ENCODE measurements at places on chromosomes 12 and 14. TPM values are rescaled to one million over a fixed set of nuclear protein-coding genes. Genes with fewer than 3 reads are reported as not detected.

DNA sequence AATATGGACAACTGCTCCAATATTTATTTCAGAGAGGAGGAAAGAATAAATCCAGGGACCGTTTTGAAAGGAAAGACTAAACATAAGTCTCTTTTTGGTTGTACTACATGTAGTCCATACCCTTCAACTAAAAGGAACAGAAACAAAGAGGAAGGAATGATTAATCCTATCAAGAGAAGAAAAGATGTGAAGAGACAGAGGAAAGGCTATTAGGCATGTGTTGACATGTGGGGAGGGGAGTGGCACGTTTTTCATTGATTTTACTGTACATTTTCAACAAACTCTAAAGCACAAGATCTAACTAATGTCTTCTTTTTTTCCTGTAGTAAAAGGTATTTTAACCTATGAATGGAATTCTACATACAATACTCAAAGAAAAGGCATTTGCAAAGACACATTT is 85.6 kb downstream of the NAV3 start:
- H3K4me1 ChIP-seq = no peaks in the 10 kb centered on the region
- no peak overlapping the region for H3K27ac ChIP-seq
- H3K4me3 ChIP-seq = no peak overlapping the region
- no peak for DNase-seq
- H3K36me3 ChIP-seq = no peaks in the 10 kb centered on the region

- peaks cover 11% of the 10 kb centered on the region for H3K4me1 ChIP-seq
- peak; percentile 22 for DNase-seq
- no peak overlapping the region for H3K27ac ChIP-seq
- no peak overlapping the region for H3K4me3 ChIP-seq
Observed at GRCh38 chr12:45170456-45171042, 45.3 kb upstream of the ANO6 start.

- H3K4me1 ChIP-seq = no peaks in the 10 kb centered on the region
- no peak overlapping the region for H3K27ac ChIP-seq
- peaks cover 11% of the 10 kb centered on the region for H3K36me3 ChIP-seq
- H3K4me3 ChIP-seq = no peak overlapping the region
Observed at GRCh38 chr12:111699962-111700361, 14.1 kb downstream of the ACAD10 start.

DNA sequence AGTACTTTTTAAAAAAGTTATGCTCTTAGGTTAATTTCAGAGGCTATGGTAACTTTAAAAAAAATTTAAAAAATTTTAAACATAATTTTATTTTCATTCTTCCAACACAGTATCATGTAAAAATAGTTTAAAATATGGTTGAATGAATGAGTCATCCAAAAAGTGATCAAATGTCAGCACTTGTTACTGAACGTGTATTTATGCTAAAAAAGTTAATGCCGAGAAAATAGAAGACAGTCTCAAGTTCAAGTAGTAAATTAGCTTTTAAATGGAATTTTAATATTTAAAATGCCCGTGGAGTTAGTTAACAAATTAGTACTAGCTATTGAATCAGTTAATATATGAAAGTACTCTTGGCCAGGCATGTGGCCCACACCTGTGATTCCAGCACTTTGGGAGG is 4.8 kb downstream of the AEBP2 start:
- H3K27ac ChIP-seq = no peak overlapping the region
- DNase-seq = no peak
- H3K36me3 ChIP-seq = no peaks in the 10 kb centered on the region
- peak overlapping the region; percentile 38 for H3K4me3 ChIP-seq
- H3K4me1 ChIP-seq = peaks cover 51% of the 10 kb centered on the region

DNA sequence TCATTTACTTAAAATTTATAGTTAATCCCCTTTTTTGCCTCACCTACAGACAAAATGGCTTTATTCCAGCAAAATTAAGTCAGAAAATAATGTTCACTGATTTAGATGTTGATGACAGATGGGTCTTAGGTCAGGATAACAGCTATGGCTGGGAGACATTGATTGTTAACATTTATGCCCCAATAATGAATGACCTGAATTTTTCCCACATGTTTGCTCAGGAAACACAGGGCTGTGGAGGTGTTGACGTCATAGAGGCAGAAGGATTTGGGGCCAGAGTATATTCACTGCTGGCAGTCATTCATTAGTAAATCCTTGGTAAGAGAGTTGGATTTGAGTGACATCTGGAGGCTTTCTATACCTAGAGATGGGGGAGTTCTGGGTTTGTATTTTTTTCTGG is 121.3 kb downstream of the PDE3A start:
- no peak for DNase-seq
- H3K4me1 ChIP-seq = peaks cover 79% of the 10 kb centered on the region
- H3K27me3 ChIP-seq = no peaks in the 10 kb centered on the region

DNA sequence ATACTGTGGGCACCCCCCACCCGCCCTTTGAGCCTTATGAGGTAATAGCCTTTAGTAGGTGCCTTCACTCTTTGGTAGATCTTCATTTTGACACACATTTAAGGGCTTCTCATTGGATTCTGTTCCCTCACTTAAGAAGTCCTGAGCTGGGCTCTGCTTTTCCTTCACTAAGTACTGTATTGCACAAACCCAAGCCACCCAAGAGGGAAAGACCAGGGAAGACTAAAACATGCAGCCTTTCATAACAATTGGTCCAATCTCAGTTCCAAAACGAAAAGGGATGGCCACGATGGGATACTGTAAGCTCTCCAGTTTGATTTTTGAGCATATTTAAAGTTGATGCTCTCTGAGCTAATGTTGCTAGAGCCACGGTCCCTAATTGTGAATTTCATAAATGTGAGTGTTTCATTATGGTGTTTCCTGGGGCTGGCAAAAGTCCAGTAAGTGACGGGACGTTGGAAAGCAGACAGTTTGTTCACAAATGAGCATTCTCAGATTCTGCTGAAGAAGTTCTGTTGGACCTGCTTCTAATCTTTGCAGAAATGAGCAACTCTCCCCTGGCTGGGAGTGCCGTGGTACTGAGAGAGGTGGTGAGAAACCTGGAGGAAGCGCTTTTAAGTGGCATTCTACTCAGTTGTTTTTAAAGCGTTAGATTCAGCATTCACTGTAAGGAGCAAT is 9.4 kb downstream of the SSPN start:
- H3K27me3 ChIP-seq = no peaks in the 10 kb centered on the region
- peak; percentile 7 for DNase-seq
- peak overlapping the region; percentile 35 for H3K4me3 ChIP-seq

DNA sequence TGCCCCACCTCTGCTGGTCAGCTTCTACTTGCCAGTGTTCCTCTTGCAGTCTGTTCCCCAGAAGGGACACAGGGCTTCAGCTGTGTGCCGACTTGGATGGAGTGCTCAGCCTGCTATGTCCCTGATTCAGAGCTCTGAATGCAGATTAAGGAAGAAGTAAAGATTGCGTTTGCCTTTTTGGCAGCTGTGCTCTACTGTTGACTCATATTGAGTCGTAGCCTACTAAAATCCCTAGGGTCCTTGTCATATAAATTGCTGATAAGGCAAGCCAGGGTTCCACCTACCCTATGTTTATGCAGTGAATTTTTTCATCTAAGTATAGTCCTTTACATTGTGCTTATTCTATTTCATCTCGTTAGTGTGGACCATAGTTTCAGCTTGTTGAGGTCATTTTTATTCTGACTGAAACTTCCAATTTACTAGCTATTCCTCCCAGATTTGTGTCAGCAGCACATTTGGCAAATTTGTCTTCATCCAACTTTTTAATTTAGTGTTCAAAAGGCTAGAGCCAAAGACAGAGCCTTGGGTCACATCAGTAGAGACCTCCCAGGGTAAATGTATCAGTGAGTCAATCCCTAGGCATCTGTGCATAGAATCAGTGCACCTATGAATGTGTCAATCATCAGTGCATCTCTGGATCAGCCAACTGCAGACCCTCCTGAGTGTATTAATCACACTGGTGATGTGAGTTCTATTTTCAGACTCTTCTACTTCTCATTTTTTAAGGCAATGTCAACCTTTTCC is 31.9 kb downstream of the CACNA1C start:
- H3K27me3 ChIP-seq = no peaks in the 10 kb centered on the region
- DNase-seq = no peak
- no peaks in the 10 kb centered on the region for H3K36me3 ChIP-seq
- peak overlapping the region; percentile 76 for H3K27ac ChIP-seq
- H3K4me3 ChIP-seq = peak overlapping the region; percentile 11
- peaks cover 95% of the 10 kb centered on the region for H3K4me1 ChIP-seq

DNA sequence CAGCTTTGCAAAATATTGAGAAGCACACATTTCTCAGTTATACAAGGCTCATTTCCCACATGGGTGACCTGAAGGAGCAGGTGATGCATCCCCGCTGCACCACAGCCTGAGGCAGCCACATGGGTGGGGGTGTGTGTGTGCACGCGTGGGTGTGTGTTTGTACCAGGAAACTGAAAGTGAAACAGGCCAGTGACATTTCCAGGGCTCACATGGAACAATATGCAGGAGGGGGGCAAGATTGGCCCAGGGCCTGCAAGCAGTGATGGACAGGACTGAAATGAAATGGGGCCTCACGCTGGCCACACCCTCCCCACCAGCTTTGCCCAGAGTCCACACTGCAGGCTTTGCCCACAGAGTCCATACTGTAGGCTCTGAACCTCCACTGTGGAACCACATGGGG is 154.2 kb upstream of the PARP11 start:
- no peak overlapping the region for H3K4me3 ChIP-seq
- no peak for DNase-seq
- no peak overlapping the region for H3K27ac ChIP-seq
- no peaks in the 10 kb centered on the region for H3K27me3 ChIP-seq

- H3K27me3 ChIP-seq = no peaks in the 10 kb centered on the region
- peak overlapping the region; percentile 68 for H3K4me3 ChIP-seq
- no peak for DNase-seq
- no peak overlapping the region for H3K27ac ChIP-seq
Observed at GRCh38 chr14:20631023-20631879, 10.2 kb downstream of the OR6S1 start.

DNA sequence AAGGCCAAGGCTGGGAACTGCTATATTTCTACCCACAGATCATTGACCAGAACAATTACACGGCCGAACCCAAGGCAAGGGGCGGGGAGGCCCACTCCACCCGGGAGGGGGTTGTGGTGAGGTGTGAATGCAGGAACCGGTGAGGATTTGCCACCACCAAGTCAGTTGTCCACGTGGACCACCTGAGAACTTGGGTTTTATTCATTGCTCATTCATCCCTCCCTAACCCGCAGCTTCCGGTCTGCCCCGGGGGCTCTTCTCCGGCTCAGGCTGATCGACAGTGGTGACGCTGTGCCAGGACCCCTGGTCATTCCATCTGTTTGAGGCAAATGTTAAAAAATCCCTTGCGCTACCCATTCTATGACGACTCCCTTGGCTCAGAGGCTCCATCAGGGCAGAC is 127.7 kb upstream of the RTL1 start:
- no peak for DNase-seq
- H3K36me3 ChIP-seq = no peaks in the 10 kb centered on the region
- H3K27ac ChIP-seq = no peak overlapping the region
- H3K4me1 ChIP-seq = no peaks in the 10 kb centered on the region
- no peak overlapping the region for H3K4me3 ChIP-seq

DNA sequence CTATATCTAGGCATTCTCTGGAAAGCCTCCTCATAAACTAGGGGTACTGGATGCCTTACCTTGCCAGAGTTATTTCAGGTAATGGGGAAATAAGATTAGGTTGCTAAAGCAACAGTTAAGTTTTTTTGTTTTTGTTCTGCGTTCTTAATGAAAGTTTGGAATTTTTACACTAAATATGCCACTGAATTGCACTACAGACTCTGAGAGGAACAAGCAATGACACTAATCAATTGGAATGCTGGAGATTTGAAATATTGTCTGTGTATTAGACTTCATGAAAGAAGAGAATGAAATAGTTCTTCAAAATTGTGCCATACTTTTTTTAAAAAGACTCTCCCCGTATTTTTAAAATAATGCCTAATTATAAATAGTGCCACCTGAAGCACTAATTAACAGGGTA is 287.8 kb downstream of the NAV3 start:
- no peaks in the 10 kb centered on the region for H3K36me3 ChIP-seq
- H3K27ac ChIP-seq = no peak overlapping the region
- DNase-seq = no peak

DNA sequence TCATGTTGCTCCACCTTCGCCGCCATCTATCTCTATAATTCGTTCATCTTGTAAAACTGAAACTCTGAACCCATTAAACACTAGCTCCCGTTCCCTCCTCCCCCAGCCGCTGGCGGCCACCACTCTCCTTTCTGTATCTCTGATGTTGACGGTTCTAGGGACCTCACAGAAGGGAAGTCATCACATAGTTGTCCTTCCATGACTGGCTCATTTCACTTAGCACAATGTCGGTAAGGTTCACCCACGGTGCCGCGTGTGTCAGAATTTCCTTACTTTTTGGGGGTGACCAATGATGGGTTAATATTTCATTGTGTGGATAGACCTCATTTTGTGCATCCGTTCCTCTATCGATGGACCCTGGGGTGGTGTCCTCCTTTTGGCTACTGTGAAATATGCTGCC is 2.0 kb upstream of the CACNA2D4 start:
- no peak overlapping the region for H3K4me3 ChIP-seq
- peaks cover 26% of the 10 kb centered on the region for H3K4me1 ChIP-seq
- no peak overlapping the region for H3K27ac ChIP-seq
- H3K27me3 ChIP-seq = no peaks in the 10 kb centered on the region
- DNase-seq = no peak

GRCh38 chr12:119804011-119804641 is 73.0 kb downstream of the CIT start:
- no peak for DNase-seq
- H3K27ac ChIP-seq = no peak overlapping the region
- H3K4me3 ChIP-seq = peak overlapping the region; percentile 59
- H3K27me3 ChIP-seq = no peaks in the 10 kb centered on the region
- peaks cover 14% of the 10 kb centered on the region for H3K4me1 ChIP-seq

- no peaks in the 10 kb centered on the region for H3K4me1 ChIP-seq
- H3K36me3 ChIP-seq = peaks cover under 1% of the 10 kb centered on the region
- H3K27ac ChIP-seq = no peak overlapping the region
- no peak overlapping the region for H3K4me3 ChIP-seq
- no peak for DNase-seq
Observed at GRCh38 chr12:119686355-119686754, 18.4 kb downstream of the PRKAB1 start.

The PLCZ1 gene
- total RNA-seq = not detected

The TMEM253 gene
- not detected for total RNA-seq

The CLEC1B gene
- not detected for total RNA-seq

The RPL36AL gene
- 180 TPM for total RNA-seq

The PLEKHA5 gene
- 18.4 TPM for total RNA-seq

Data from thoracic aorta (tissue), 2 donors.